Stimulated activated CD4-positive, alpha-beta T cell treated with anti-CD3 and anti-CD28 coated beads, Interleukin-1b, Interleukin-23, amount 100 ng/mL, for 48 hours (primary cell): ENCODE measurements at places on chromosomes 7 and 10.
A peak's percentile ranks its signal among the peaks of the same experiment; 100 is the strongest.

- no peak for DNase-seq
These were observed 1.2 kb downstream of the BMI1 start for GRCh38 chr10:22321924-22322640.

- no peak for DNase-seq
These were observed 39.1 kb upstream of the TMEM236 start for GRCh38 chr10:17712717-17713471.

GRCh38 chr10:34576797-34577196 is 238.3 kb downstream of the PARD3 start:
- DNase-seq, result no peak

GRCh38 chr10:123645016-123645415 is 21.1 kb upstream of the GPR26 start:
- DNase-seq, result no peak

DNA sequence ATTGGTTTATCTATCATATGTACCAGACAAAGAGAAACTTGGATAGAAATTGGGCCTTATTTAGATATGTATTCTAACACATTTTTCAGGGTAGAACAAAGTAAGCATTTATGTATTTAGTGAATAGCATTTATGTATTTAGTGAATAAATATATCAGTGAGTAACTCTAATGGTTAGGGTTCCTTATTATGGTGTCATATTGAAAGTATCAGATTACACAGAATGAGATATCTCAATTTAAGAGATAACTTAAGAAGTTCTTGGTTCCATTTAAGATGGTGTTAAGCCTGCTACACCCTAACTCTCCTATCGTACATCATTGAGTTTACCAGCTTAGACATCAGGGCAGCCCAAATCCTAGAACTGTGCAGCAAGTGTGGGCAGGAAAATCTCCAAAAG is 35.9 kb upstream of the DMTF1 start:
- no peak for DNase-seq

DNA sequence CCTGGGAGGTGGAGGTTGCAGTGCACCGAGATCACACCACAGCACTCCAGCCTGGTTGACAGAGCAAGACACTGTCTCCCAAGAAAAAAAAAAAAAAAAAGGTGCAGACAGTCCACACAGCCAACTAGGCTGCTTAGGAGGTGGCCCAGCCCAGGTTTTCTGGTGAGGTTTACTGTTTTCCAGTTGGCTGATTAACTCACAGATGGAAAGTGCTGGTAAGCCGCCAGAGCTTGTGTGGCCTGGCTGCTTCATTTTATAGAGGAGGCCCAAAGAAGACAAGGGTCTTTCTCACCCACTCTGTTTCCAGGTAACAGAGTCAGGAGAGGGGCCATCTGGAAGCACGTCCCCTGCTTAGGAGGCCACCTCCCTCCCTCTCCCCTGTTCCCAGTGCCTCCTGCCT is 6.2 kb downstream of the RHBDD2 start:
- no peak for DNase-seq

DNA sequence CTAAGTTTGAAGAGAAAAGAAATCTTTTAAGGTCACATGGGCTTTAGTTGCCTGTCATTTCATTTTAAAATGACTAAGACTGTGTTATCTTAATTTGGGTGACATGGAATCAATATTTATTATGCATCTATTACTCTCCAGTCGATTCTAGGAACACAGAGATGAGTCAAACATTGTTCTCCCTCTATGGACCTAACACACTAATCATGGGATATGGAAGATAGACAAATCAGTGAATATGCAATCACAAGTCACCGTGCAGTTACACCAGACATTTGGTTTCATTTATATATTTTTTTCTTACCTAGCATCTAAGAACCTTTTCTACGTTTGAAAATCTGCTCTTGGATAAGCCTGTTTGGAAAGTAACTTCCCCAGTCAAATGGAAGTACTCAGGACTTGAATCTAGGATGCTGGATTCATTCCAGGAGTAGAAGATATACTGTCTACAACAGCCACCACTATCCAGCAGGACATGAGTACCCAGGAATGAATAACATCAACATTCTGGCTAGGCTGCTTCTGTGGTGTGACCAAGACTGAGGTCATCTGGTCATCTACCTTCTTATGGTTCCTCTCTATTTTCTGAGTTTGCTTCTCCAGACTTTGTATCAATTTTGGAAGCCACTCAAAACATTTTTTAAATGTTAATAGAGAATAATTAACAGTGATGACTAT is 902.9 kb upstream of the LRRN3 start:
- DNase-seq, result no peak

DNA sequence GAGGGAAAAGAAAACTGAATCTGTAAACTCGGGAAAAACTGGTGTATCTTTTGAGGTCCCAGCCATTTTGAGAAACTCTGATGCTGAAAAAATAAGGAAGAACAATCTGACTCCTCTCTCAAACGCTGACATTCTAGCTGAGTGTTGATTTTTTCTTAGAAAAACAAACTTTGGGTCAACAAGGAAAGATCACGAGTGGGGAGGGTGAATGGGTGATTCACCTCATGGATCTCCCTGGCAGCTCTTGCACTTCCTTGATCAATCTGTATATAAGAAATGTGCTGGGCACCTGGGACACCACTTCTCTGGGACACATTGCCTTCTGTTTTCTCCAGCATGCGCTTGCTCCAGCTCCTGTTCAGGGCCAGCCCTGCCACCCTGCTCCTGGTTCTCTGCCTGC is at the start of gene PIP:
Gene PIP, plus strand, starts transcription at position 297 of the 400 bp plus-strand sequence. Its CDS starts 40 bp downstream, at position 337.
- no peak for DNase-seq

DNA sequence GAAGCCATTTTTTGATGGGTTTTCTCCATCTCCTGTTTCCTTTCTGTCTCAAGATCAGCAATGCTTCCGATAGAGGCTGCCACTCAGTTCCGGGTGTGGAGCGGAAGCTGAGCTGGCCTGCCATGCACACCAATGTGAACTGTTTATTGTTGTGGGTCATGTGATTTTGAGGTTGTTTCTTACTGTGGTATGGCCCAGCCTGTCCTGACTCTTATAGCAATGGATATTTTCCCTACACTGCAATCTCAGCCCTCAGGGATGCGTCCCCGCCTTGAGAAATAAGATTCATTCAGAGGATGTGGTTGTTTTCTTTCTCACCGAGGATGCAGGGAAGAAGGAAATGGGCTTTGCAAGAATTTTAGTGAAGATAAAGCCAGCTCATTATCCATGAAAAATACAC is 134.7 kb downstream of the PFKFB3 start:
- no peak for DNase-seq

DNA sequence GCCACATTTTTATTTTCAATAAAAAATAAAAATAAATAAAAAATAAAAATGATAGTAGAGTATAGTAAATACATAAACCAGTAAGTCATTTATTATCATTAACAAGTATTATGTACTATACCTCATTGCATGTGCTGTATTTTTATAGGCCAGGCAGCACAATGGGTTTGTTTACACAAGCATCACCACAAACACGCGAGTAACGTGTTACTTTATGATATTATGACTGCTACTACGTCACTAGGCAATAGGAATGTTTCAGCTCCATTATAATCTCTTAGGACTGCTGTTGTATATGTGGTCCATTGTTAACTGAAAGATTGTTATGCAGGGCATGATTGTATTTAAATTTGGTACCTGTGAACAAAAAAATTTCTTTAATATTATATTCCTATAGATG is 20.8 kb upstream of the SDHAF3 start:
- DNase-seq, result no peak

GRCh38 chr10:43393606-43394360 is 15.2 kb downstream of the HNRNPF start:
- no peak for DNase-seq

- no peak for DNase-seq
These were observed 303.5 kb downstream of the SFMBT2 start for GRCh38 chr10:7107285-7107684.

DNA sequence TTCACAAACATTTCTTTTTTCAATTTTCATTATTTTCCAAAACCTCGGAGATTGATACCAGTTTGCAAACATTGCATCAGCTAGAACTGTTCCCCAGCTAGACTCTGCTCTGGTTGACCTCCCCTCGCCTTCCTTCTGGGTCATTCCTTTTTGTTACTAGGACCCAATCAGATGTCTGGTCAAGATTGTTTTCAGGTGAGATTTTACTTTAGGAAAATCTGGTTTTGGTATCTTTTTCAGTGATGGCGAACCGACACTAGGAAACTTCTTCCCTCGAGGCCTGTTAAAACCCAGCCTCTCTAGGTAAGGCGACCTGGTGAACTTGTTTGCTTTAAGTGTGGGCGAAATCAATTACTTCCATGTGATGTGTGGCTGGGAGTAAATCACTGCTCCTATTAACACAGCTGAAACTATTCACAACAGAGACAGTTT is 8.4 kb downstream of the PROSER2 start:
- DNase-seq, result no peak

DNA sequence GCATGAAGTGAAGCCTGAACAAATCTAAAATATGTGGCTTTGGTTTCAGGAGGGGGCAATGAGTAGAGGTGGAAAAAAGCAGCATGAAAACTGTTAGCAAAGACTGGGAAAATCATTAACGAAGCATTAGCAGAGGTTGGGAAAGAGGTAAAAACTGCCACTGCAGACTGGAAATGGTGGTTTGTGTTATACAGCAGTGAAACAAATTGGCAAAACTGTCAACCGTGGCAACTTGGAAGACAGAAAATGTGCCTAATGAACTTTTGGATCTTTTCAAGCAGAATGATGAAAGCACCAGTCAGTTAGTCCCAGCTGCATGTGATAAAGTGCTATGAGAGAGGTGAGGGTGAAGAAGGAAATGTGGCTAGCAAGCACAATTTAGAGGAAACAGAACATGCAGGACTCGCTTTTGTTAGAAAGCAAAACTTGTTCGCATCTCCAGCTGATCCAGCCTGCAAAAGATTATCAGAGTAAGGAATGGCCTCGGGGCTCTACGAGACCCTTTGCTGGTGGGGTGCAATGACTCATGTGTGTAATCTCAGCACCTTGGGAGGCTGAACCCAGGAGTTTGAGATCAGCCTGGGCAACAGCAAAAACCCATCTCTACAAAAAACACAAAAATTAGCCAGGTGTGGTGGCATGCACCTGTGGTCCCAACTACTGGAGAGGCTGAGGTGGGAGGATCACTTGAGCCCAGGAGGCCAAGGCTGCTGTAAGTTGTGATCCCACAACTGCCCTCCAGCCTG is 45.7 kb downstream of the SKIDA1 start:
- DNase-seq, result no peak

GRCh38 chr7:131111081-131111576 is 216.5 kb upstream of the MKLN1 start:
- peak; percentile 12 for DNase-seq

GRCh38 chr7:151012911-151013347 is 11.4 kb downstream of the ATG9B start:
- no peak for DNase-seq

DNA sequence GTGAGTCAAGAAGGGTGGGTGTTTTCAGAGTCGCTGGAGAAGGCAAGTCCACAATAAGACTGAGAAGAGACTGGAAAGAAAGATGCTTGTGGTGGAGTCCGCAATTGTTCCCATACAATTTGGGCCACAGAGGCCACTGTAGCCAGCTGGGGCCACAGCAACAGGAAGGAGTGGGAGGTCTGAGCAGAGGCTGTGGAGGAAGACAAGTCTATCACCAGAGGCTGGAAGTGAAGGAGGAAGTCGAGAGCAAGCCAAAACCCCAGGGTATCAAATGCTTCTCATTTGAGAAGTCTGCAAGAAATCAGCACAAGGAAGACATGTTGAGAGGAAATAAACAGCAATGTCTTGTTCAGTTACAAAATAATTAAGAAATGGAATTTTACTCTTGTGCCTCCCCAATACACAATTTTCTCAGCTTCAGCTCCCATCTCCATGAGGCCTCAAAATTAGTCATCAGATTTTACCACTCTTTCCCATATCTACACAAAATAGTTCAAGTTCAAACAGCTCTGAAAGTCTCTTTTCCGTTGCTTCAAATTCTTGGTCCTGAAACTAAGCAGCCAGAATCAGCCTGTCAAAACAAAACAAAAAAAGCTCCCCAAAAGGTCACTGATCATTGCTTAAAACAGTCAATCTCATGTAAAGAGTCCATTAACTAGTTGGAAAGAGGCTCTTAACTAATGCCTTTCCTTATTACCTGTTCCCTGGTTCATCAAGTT is 31.6 kb downstream of the SLC16A12 start:
- DNase-seq, result no peak

DNA sequence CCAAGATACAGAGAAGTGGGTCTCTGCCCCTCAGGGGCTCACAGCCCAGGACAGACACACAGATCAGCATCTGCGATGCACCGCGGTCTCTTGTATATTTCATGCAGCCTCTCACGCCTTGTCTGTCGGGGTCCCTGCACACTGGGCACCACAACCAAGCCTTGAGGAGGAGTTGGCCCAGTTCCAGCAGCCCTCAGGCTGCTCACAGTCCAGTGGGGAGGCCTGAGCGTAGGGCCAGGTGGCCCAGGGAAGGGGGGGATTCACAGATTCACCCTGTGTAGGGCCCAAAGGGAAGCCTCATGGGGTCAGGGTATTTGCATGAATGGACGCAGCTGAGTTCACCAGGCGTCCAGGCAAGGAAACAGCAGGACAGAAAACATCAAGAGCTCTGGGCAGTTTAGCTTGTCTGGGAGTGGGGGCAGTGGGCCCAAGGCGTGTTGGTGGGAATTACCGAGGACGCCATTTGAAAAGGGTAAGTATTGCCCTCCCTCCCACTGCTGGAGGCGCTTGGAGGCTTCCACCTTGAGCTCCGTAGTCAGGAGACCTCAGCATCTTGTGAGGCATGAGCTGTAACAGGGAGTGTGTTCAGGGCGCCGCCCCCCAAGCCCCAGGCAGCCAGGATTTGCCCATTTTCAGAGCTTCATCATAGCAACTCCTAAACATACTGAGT is 129.1 kb upstream of the CHST15 start:
- DNase-seq, result no peak

DNA sequence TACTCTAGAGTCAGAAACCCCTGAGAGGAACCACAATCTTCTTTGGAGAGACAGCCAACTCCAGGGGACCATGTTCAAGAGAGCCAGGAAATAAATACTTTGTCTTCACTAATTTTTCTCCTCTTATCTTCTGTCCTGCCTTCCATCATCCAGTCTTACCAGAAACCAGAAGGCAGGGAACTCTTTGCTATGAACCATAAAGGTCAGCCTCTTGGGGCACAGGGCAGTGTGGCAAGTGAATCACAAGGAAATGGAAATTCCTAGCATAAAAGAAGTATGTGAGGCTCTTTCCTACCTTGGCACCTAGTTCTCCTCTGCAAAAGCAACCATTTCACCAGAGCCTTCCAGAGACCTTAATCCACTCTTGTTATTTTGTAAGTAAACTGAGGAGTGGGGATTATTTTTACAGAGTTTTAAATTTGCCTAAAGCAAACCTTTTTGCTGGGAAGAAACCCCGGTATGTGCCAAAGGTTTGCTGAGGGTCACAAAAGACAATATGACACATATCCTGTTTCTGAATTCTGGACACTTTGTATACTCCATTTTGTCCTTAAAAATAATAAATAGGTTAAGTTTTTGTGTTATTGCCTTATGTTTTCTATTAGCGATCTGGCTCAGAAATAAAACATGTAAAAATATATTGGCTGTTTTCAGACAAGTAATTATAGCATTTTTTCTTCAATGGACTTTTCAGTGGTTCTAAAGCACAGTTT is 87.1 kb downstream of the ADAM22 start:
- no peak for DNase-seq

DNA sequence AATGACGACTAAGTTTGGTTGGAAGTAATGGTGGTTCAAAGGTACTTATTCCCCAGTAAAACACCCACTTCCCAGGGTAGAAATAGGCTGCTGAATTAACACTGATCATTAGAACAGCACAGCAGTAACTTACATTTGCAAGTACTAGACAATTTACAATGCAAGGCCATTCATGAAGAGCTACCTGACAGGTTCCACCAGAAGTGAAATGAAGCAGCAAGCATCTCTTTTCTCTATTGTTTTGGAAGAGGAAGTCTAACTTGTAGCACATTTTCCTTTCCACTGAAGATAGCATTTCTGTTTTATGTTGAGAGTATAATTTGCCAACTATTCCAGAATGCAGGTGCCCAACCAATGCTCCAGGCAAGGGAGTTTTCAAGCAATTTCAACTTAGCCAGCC is 145.9 kb downstream of the CREB5 start:
- DNase-seq, result no peak
